CD4-positive, alpha-beta T cell treated with Interleukin-10 for 1 hour (primary cell): ENCODE measurements at places on chromosomes 2 and 18.

DNA sequence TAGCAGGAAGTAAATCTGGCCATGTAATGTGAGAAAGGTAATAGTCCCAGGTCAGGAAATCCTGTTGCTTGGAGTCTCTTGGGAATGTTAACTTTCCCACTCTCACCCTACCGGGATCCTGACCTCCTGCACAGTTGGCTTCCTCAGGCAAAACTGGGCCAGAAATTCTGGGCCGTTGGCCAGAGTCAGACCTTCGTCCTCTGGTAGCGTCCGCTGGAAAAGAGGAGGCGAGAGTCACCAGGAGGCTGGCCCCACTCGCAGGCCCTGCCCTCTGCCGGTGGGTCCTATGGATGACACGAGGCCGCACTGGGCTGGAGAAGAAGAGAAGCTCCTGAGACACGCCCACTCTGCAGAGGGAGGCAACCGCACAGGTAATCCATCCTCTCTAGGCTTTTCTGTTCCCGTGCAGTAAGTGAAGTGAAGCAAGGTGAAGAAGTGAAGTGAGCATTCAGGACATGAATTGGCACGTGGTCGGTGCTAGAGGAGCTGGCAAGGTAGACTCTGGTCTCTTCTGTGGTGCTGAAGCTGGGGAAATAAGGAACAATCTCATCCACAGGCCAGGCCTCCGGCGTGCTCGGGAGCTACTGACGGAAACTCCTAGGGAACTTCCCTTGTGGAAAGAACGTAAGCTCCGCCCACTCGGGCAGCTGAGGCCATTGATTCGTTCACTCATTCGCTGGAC, 182.7 kb upstream of the GLI2 start:
- no peak for DNase-seq

DNA sequence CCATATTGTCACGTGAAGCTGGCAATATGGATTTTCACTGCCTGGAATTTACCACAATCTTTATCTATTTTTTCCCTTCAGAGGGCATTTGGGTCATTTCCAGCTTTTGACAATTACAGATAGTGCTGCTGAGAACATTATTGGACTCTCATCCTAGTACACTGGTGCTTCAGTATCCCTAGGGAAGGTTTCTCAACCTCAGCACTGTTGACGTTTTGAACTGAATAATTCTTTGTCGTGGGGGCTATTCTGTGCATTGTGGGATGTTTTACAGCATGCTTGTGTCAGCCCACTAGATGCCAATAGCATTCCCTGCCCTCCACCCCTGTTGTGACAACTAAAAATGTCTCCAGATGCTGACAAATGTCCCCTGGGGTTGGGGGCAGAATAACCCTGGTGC, 185.7 kb downstream of the TPGS2 start:
- DNase-seq, result no peak

- no peak for DNase-seq
Measured at GRCh38 chr2:232835687-232836208, 34.3 kb upstream of the SNORC start.

DNA sequence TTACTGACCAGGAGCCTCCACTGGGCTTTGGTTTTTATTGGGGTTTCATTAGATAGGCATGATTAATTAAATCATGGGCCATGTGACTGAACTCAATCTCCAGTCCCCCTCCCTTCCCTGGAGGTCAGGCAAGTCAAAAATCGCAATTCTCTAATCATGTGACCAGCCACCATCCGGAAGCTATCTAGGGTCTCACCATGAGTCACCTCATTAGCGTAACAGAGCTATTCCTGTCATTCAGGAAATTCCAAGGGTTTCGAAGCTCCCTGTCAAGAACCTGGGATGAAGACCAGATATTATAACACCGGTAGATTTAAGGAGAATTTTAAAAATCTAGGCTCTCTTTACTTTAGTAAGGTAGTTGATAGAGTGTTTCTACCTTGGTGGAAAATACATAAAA, 180.3 kb upstream of the TCF4 start:
- DNase-seq, result no peak

- DNase-seq, result no peak
Measured at GRCh38 chr2:102520801-102521200, 47.8 kb downstream of the SLC9A4 start.

- no peak for DNase-seq
Measured at GRCh38 chr18:6745504-6746031, 16.1 kb downstream of the ARHGAP28 start.

- DNase-seq, result no peak
Measured at GRCh38 chr18:10374636-10375293, 79.7 kb upstream of the APCDD1 start.

- DNase-seq, result no peak
Measured at GRCh38 chr18:12155996-12156395, 62.4 kb downstream of the ANKRD62 start.

DNA sequence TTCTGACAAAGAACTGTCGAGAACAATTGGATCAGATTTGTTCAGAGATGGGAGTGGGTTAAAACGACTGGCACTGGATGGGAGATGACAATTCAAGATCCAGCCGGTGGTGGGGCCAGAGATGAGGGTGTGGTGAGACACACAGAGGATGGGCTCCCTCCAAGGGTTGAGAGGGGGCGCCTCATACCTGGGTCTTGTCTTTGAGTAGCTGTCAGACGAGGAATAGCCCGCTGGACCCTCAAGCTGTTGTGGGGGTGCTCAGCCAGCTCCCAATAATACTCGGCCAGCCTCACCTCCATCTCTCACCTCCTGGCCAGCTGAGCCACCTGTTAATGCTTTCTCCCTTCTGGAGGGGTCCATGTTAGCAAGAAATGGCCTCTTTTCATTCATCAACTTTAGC, 14.0 kb downstream of the INPP5D start:
- no peak for DNase-seq

DNA sequence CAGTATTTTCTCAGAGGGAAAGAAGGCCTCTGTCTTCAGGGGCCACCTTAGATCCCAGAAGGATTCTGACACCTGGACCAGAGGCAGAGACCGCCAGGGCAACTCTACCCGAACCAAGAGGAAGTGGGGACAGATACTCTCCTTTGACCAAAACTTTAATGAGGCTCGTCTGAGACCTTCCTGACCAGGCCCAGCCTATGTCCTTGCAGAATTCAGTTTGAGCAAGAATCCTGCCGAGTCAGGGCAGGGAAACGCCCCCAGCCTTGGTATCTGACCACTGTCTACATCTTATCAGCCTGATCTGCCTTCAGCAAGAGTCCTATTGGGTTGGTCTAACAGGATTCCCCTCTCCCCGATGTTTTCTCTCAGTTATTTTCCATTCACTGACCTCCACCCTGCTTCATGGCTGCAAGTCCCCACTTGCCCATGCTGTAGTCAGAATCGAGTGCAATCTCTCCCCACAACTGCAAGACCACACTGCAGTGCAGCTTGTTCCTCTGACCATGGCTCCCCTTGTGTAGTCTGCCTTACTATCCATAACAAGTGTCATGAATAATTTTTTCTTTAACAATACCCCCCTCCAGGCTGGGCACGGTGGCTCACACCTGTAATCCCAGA, 95.0 kb downstream of the MSH2 start:
- no peak for DNase-seq

DNA sequence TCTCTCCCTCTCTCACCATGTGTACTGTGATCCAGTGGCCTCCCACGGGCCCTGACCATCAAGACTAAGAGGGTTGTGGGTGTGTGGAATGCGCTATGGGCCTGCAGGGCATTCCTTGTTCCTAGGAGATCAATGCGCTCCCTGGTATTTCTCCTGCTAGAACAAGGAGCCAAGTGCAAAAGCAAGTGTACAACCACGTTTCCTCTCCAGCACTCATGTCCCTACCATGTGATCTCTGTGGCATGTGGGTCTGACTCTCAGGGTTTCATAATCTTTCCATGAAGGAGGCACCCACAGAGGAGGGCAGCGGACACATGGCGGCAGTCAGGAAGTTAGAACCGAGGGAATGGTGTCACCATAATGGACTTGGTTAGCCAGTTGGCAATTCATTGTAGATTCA, 91.4 kb downstream of the MAPK4 start:
- DNase-seq, result no peak

DNA sequence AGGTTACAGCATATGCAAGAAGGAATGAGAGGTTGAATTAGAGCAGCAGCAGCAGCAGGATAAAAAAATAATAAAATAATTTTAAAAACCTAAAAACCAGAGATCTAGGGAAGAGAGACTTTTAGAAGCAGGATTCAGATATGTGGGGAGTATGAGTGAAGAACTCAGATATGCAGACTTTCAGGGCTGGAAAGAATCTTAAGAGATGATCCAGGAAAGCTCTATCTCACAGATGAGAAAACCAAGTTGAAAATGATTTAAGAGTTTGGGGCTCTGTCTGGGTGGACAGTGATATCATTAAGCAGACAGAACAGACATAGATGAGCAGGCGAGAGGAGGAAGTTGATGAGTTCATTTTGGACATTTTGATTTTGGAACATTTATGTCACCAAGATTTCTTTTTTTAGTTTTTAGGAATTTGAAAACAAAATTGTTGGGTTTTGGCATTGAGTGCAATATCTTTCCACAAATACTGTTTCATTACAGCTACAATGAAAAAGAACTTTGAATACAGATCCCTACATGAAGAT, 31.8 kb downstream of the BCL2 start:
- DNase-seq, result no peak

DNA sequence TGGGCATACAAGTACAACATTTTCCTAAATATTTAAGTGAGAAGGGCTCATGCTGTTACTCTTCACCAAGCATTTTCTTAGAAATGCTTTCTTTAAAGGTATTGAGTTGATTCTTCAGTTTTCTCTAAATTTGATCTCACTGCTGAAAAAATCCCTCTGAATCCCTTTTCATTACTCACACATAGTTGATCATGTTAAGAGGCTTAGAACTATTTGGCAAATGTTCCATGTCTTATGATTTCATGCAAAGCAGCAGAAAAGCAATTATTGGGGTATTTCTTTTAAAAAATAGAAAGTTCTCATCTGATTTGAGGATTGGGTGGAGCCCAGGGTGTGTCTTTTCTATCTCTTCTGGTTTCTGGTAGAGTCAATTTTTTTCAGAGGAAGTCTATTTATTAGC, 1079.8 kb upstream of the ZEB2 start:
- no peak for DNase-seq

DNA sequence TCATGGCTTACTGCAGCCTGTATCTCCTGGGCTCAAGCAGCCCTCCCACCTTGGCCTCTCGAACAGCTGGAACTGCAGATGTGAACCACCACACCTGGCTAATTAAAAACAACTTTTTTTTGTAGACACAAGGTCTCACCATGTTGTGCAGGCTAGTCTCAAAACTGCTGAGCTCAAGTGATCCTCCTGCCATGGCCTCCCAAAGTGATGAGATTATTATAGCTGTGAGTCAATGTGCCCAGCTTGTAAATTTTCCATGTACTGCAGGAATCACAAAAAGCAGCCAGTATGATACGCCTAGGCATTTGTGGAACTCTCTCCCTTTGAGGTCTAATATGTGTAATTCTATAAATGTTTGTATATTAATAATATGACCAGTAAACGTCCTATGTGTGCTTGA, 59.9 kb downstream of the MSH6 start:
- DNase-seq, result no peak

GRCh38 chr2:203035879-203036470, 21.3 kb downstream of the NBEAL1 start:
- no peak for DNase-seq

GRCh38 chr18:39770399-39770798, 2184.6 kb upstream of the PIK3C3 start:
- DNase-seq, result no peak

DNA sequence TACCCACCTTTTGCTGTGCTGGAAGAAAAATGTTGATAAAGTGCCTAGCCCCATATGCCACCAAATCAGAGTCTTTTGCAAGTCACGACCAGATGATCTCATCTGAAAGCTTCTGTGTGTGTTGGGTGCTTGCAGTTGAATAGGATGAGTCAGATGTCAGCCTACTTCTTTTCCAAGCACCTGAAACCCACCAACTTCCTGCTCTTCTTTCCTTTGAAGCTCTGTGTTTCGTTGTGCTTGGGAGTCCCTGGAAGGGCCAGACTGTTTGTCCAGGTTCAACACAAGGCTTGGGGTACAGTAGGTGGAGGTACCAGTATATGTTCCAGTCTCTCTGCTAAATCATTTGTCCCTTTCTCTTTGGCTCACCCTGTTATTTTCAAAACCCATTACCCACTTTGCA, 36.8 kb upstream of the LCLAT1 start:
- DNase-seq, result no peak

GRCh38 chr2:215830304-215830703, 183.0 kb downstream of the MREG start:
- no peak for DNase-seq

DNA sequence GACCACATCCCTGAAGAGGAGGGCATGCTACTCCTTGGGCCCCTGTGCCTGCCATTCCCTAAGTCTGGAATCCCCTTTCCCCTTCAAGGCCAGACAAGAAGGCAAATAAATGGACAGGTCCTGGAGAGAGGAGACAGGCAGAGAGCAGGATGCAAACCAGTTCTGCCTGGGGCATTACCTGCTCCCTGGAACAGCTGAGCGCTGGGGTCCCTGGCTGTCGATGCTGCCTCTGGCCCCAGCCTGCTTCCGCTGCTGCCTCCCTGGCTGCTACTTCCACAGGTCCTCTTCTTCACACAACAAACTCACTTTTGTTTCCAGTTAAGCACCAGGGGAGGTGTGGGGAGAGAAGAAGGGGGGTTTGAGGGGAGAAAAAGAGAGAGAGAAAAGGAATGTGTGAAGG, 53.1 kb downstream of the SLC4A5 start:
- no peak for DNase-seq

- DNase-seq, result no peak
Measured at GRCh38 chr18:57516056-57516455, 70.4 kb downstream of the FECH start.

GRCh38 chr2:137842430-137842829, 121.8 kb upstream of the HNMT start:
- DNase-seq, result no peak

GRCh38 chr2:236790963-236791362, 221.3 kb downstream of the ACKR3 start:
- no peak for DNase-seq

DNA sequence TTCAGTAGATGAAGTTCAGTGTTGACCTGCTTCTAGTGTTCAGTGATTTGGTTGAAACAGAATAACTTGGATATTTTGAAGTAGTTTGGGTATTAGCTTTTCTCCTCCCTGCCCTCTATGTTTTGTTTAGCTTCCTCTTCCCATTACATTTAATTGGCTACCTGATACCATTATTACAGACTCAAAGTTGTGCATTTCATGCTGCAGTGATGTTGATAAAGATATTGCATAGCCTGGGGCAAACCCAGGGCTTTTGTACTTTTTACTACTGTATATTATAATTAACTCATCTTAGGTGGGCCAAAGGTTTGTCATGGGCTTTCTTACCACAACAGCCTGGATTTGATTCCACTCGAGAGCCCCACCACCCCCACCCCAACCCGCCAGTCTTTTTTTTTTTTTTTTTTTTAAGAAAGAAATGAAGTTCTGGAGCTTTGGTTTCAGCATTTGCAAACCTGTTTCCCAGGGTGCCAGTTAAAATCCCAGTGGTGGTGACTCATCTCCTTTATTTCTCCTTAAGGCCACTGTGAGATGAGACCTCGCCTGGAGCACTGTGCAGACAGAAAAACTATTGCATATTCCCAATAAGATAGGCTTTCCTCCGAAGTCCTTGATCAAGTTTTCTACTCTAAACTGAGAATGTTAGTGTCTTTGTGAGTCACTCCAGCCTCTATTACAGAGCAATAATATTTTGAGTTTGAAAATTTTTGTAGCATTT, 393.7 kb upstream of the FANCL start:
- no peak for DNase-seq
